Effector CD8-positive, alpha-beta T cell (primary cell): ENCODE measurements at places on chromosomes 2 and 18.

DNA sequence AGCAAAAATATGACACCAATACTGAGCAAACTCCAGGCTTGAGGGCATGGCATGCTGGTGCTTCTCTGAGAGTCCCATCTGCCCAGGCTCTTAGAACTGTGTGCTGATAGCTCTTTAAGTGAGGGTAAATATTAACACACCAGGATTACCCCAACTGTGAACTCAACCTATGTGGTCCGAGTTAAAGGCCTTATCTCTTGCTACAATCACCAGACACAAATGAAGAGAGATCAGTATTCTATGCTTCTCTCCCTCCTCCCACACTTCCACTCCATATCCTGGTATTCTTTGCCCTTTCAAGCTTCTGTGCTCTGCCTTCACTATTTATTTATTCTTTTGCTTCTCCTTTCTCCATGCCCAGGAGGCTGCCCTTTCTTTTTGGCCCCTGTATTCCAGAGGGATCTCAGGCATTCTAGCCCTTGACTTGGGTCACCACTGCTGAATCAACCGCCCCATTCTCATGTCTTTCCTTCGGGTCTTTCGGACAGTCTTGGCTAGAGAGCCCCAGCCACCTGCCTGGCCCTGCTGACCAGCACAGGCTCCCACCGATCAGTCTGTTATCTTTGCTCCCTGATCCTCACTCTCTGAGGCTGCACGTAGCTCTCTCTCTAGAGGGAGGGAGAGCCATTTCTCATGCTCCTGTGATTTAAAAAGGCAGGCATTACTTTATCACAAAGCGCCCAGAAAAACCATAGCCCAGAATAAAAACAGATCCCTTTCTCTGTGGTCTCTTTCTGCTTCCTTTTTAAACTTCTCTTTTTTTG lies 17.2 kb upstream of the HK2 start:
- DNase-seq = no peak

- no peak for DNase-seq
Measured at GRCh38 chr2:144350151-144350802, 169.6 kb downstream of the ZEB2 start.

DNA sequence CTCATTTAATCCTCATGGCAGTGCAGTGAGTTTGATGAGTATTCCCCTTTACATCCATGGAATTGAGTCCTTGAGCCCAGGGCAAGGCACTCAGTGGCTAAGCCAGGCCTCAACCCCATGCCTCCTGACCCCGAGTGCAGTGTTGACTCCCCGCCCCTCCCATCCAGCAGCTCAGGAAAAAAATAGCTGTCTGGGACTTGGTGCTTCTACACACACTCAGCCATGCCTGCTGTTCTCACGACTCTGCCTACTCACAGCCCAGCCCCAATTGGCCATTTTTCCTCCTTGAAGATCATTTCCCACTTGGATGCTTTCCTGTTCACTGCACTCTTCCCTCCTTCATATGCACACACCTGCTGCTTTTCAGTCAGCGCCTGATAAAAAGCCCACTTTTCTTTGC lies 8.8 kb downstream of the FOSL2 start:
- no peak for DNase-seq

DNA sequence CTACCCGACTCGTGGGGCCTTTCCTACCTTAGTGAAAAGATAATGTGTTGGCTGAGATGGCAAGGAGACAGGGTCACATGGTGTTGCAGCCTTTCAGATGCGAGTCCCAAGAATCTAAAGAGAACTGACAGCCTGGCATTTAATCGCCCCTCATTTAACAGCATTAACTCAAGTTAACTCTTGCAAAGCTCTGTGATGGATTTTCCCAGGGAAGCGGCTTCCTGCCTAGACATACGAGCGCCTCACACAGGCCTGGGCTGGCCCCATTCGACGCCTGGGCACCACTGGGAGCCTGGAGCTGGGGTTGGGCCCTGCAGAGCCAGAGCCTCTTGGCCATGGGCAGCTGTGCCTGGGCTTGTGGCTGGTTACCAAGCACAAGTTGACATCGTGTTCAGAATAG lies 140.8 kb downstream of the SEPTIN10 start:
- DNase-seq = no peak

DNA sequence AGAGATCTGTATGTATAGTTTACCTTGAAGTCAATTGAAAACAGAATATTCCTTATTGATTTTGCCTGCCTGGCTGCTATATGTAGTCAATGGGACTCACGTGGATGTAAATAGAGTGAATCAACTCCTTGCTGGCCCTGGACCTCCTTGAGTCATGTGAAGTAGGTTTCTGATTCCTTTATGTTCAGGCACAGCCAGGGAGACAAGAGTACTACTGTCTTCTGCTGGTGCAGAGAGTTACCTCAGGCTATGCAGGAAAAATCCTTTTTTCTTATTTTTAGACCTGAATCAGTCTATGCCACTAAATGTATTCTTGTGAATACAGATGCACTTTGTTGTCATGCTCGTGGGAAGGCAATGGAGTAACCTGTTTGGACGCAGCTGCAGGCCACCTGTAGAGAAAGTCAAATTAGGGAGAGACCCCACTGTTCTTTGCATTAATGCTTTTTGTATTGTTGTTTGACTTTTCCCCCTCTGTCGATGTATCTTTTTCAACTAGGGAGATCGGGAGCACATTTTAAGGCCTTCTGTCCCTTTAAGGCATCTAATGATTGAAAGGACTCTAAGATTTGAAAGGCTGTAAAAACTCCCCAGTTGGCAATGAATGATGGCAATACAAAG lies 473.9 kb downstream of the ARHGAP15 start:
- DNase-seq = no peak

GRCh38 chr2:239704737-239705136 lies 303.9 kb upstream of the HDAC4 start:
- no peak for DNase-seq

GRCh38 chr2:42049221-42050009 lies 1.6 kb downstream of the PKDCC start:
- no peak for DNase-seq

GRCh38 chr2:28292491-28292890 lies 100.2 kb upstream of the FOSL2 start:
- no peak for DNase-seq

DNA sequence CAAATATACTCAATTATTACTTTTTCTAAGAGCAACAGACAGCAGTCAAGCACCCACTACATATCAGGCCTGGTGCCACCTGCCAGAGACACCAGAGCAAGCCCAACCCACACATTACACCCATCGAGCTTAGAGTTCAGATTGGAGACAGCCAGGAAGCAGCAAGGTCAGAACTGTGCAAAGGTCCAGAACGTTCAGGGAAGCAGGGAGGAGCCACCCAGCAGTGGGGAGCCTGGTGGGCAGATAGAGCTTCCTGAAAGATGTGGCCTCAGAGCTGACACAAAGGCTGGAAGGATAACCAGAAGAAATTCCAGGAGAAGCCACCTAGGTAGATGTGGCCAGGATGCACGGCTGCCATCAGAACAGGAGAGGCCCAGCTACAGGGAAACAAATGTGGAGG lies 440.5 kb upstream of the ID2 start:
- DNase-seq = no peak
